Kidney glomerular epithelial cell (primary cell): ENCODE measurements at places on chromosomes 11 and 22.

DNA sequence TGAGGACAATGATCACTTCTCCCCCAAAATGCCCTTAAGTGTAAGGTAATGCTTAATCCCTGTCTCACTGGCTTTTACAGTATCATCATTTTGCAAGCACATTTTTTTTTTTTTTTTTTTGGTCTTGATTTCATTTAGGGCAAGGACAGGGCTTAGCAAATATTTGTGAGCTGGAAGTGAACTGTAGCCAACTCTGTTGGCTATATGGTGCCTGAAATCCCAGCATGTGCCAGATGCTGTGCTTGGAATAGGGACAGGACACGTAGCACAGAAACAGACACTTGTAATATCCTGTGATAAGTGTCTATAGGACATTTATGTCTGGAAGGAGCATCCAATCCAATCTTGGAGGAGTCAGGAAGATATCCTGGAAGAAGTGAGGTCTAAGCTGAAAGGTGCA lies 198.3 kb downstream of the NAV2 start:
- DNase-seq = no peak

- no peak for DNase-seq
These were observed 34.2 kb upstream of the PCF11 start for GRCh38 chr11:83122766-83123165.

GRCh38 chr11:95154514-95154913 lies 64.9 kb downstream of the ENDOD1 start:
- DNase-seq = peak; percentile 15

GRCh38 chr11:35459489-35459888 lies 40.1 kb upstream of the SLC1A2 start:
- DNase-seq = no peak

DNA sequence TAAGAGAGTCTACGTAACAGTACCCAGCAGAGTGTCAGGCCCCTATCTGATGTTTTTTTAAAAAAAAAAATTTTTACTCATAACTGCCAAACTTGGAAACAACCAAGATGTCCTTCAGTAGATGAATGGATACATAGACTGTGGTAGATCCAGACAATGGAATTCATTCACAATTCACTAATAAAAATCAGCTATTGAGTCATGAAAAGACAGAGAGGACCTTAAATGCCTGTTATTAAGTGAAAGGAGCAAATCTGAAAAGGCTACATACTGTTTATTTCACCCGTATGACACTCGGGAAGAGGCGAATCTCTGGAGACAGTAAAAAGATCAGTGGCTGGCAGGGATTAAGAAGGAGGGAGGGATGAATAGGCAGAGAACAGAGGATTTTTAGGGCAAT lies 541.4 kb upstream of the TENM4 start:
- DNase-seq = no peak
